ENCODE measurements at places on chromosomes 12 and 14.

- no peak for DNase-seq
Measured at GRCh38 chr14:61234215-61234916, 46.8 kb downstream of the TMEM30B start.

DNA sequence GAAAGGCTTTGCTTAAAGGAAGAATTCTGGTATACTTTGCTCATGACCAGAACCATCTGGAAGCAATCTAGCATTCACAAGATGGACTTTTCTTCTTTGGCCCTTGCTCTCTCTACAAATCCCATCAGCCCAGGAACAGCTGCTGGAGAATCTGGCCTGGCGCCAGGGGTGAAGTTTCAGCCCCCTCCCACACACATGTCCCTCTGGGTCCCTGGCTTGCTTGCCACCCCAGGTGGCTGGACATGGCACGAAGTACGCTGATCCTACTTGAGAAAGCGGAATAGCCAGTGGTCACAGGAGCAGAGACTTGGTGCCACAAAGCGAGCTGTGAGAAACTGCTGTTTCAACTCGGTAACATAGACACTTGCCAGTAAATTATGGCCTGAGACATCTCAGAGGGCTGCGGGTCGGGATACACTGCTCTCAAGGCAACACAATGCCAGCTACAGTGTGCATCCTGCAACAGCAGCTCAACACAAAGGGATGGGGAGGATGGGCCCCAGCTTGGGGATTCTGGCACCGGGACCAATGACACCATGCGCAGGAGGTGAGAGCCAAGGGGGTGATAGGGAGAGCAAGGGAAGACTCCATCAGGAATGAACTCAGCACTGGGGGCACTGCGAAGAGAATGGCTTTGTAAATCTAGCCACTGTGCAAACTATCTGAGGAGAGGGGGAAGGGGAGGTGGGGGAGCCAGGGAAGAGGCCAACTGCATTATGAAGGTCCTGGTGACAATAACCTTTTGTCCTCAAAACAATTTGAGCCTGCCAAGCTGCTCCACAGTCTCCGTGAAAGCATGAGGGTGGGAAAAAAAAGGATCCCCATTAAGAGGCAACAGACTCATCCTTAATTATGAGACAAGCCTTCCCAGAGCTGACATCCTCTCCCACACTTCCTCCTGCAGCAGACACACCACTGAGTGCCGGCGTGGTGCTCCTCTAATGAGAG, 219.9 kb downstream of the PPM1H start:
- no peak for DNase-seq

GRCh38 chr14:32607399-32607798, 278.3 kb downstream of the AKAP6 start:
- DNase-seq: no peak

DNA sequence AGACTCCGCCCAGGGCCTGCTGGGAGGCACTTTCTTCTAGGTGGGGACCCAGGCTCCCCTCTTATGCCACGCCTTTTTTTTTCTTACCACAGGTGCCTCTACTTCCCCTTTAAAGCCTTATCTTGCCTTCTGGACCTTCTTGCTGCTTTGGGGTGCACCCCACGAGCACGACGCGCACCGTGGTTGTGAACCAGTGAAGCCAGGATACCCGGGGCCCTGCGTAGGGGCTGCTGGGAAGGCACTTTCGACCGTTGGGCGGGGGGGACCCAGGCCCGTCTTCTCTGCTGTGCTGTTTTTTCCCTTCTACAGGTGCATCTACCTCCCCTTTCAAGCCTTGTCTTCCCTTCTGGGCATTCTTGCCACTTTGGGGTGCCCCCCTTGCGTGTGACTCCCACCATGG, 305.4 kb downstream of the ALG10 start:
- DNase-seq: no peak

- peak; percentile 65 for DNase-seq
Measured at GRCh38 chr12:70243510-70244371, 508 bp downstream of the CNOT2 start.

DNA sequence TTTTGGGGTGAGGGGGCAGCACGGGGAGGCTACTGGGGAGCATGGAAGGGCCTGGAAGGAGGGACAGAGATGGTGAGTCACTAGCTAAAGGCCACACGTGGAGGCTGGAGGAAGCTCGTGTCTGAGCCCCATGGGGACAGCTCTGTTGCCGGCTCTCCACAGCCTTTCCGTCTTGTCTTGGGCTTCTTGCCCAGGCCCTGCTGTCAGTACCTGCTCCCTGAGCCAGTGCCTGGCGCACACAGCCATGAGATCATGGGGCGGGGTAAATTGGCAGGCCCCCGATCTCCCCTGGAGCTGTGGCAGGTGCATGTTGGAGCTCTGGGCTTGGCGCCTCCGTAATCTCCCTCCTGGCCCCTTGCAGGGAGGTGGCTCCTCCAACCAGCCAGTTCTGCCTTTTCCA, 16.1 kb upstream of the KRT80 start:
- DNase-seq: peak; percentile 88

All from prostate gland (tissue), 2 donors.